ENCODE measurements at places on chromosomes 7 and 10. TPM values are rescaled to one million over a fixed set of nuclear protein-coding genes. Genes with fewer than 3 reads are reported as not detected.

DNA sequence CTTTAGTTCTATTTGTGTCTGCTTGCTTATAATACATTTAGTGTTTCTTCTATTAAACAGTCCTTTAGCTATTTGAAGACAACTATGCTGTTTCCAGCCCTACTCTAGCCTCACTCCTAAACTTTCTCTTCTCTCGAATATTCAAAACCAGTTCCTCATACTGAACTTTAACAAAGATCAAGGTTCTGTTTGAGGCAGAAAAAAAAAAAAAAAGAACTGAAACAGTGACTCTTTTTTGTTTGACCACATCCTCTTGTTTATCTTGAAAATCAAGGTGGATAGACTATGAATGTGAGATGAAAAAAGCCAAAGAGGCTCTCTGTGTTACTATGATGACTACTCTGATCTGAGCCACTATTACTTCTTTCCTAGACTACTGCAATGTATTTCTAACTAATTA lies 154.3 kb downstream of the ZNF365 start:
- no peak for DNase-seq
- H3K36me3 ChIP-seq = peaks cover 8% of the 10 kb centered on the region
- no peak overlapping the region for H3K27ac ChIP-seq
- no peaks in the 10 kb centered on the region for H3K27me3 ChIP-seq

GRCh38 chr10:70661623-70662361 lies 10.5 kb upstream of the ADAMTS14 start:
- peaks cover 4% of the 10 kb centered on the region for H3K27me3 ChIP-seq
- H3K4me3 ChIP-seq = no peak overlapping the region
- peaks cover 12% of the 10 kb centered on the region for H3K4me1 ChIP-seq

GRCh38 chr7:83060218-83060617 lies 102.5 kb downstream of the PCLO start:
- H3K4me1 ChIP-seq = peaks cover 12% of the 10 kb centered on the region
- H3K27ac ChIP-seq = peak overlapping the region; percentile 83
- peak overlapping the region; percentile 68 for H3K4me3 ChIP-seq
- H3K27me3 ChIP-seq = peaks cover 14% of the 10 kb centered on the region

- no peak overlapping the region for H3K27ac ChIP-seq
- H3K4me3 ChIP-seq = no peak overlapping the region
- DNase-seq = peak; percentile 12
Observed at GRCh38 chr7:20442951-20443350, 112.3 kb downstream of the ITGB8 start.

GRCh38 chr10:31623947-31624346 lies 304.7 kb downstream of the ARHGAP12 start:
- DNase-seq = no peak
- H3K36me3 ChIP-seq = peaks cover 27% of the 10 kb centered on the region

DNA sequence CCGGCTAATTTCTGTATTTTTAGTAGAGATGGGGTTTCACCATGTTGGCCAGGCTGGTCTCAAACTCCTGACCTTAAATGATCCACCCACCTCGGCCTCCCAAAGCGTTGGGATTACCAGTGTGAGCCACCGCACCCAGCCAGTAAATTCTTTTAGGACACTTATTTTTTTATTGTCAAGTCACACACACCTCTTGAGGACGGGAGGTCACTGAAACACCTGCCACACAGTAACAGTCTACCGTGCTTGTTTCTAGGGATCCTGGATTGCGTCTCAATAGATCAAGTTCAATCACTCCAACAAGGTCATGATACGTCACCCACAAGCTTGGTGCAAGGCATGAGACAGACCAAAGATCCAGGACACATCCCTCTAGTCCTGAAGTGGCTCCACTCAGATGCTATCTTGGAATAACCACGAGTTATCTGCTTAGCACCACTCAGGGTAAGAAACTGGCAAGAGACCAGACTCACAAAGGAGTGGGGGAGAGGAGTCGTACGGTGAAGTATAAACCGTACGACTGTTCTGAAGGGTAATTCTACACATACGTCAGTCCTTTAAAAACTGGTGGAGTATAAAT lies 58.9 kb upstream of the NCAPG2 start:
- no peaks in the 10 kb centered on the region for H3K4me1 ChIP-seq
- peaks cover 3% of the 10 kb centered on the region for H3K27me3 ChIP-seq
- no peak for DNase-seq

GRCh38 chr10:71244431-71245419 lies 32.4 kb downstream of the UNC5B start:
- no peak for DNase-seq
- peaks cover 9% of the 10 kb centered on the region for H3K27me3 ChIP-seq
- no peak overlapping the region for H3K4me3 ChIP-seq
- peaks cover 32% of the 10 kb centered on the region for H3K4me1 ChIP-seq
- no peak overlapping the region for H3K27ac ChIP-seq
- H3K36me3 ChIP-seq = no peaks in the 10 kb centered on the region

DNA sequence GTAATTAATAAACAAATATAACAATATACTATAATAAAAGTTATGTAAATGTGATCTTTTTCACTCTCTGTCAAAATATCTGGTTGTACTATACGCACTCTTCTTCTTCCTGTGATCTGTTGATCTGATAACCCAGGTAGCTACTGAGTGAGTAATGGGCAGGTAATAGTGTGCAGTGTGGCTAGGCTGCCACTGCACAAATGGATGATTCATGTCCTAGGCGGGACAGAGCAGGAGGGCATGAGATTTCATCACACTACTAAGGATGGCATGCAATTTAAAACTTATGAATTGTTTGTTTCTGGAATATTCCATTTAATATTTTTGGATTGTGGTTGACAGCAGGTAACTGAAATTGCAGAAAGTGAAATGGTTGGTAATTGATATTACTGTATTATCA lies 44.5 kb downstream of the TAS2R16 start:
- no peak for DNase-seq
- no peaks in the 10 kb centered on the region for H3K4me1 ChIP-seq
- H3K36me3 ChIP-seq = no peaks in the 10 kb centered on the region
- H3K4me3 ChIP-seq = no peak overlapping the region
- H3K27me3 ChIP-seq = no peaks in the 10 kb centered on the region

GRCh38 chr7:72490301-72490700 lies 78.2 kb upstream of the CALN1 start:
- no peak overlapping the region for H3K4me3 ChIP-seq
- H3K27me3 ChIP-seq = no peaks in the 10 kb centered on the region
- H3K27ac ChIP-seq = no peak overlapping the region
- no peaks in the 10 kb centered on the region for H3K36me3 ChIP-seq

GRCh38 chr7:2680792-2681490 lies 7.1 kb upstream of the AMZ1 start:
- peaks cover 3% of the 10 kb centered on the region for H3K27me3 ChIP-seq
- peak; percentile 76 for DNase-seq
- H3K27ac ChIP-seq = no peak overlapping the region
- no peaks in the 10 kb centered on the region for H3K36me3 ChIP-seq

DNA sequence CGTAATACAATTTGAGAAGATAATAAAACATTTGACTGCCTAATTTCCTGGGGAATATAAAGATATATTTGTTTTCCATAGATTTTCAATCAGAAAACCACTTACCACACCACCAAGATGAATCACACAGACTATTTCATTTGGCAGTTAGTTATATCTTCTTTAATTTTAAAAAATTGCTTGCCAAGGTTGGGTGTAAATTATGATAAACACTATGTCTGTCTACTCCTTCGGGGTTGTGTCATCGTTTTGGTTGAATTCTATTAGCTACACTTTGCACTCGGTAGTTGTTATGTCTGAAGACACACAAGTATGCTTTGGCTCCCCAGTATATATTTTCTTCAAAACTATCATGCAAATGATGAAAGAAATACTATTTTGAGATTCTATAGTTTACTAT lies 594.8 kb upstream of the SEMA3D start:
- H3K27ac ChIP-seq = no peak overlapping the region
- H3K4me3 ChIP-seq = no peak overlapping the region
- peaks cover 8% of the 10 kb centered on the region for H3K36me3 ChIP-seq
- DNase-seq = no peak
- no peaks in the 10 kb centered on the region for H3K27me3 ChIP-seq

- no peaks in the 10 kb centered on the region for H3K4me1 ChIP-seq
- DNase-seq = no peak
- H3K27ac ChIP-seq = no peak overlapping the region
- H3K36me3 ChIP-seq = no peaks in the 10 kb centered on the region
- no peaks in the 10 kb centered on the region for H3K27me3 ChIP-seq
Observed at GRCh38 chr7:127375631-127376030, 16.9 kb downstream of the ZNF800 start.

GRCh38 chr10:119290301-119291048 lies 83.1 kb downstream of the GRK5 start:
- DNase-seq = no peak
- peak overlapping the region; percentile 65 for H3K27ac ChIP-seq
- H3K27me3 ChIP-seq = peaks cover 2% of the 10 kb centered on the region
- peaks cover 4% of the 10 kb centered on the region for H3K36me3 ChIP-seq
- H3K4me3 ChIP-seq = peak overlapping the region; percentile 52
- peaks cover 54% of the 10 kb centered on the region for H3K4me1 ChIP-seq

DNA sequence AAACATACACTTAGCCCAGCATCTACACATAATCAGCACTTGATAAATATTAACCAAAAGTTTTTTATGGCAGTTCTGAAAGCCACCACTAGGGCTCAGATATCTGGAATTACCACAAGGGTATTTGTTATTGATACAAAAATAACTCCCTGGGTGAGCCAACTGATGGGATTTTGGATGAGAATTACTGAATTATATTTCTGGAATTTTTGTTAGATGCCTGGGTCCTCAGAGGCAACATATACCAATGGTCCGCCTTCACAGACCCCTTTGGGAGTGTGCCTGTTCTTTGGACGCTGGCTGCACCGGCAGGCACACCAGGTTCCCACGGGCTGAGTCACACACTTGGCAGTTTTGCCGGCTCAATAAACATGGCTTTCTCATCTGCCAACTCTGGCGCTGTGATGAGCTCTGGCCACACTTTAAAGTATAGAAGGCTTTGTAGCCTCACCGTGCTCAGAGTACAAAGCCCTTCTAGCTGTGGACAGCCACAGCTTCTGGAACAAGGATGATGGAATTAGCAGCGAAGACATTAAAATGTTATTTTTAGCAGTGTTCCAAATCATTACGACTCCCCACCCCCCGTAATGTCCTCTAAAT lies 24.5 kb upstream of the EEPD1 start:
- DNase-seq = no peak
- H3K27me3 ChIP-seq = peaks cover 4% of the 10 kb centered on the region
- no peaks in the 10 kb centered on the region for H3K36me3 ChIP-seq
- no peak overlapping the region for H3K27ac ChIP-seq
- H3K4me1 ChIP-seq = peaks cover 8% of the 10 kb centered on the region

DNA sequence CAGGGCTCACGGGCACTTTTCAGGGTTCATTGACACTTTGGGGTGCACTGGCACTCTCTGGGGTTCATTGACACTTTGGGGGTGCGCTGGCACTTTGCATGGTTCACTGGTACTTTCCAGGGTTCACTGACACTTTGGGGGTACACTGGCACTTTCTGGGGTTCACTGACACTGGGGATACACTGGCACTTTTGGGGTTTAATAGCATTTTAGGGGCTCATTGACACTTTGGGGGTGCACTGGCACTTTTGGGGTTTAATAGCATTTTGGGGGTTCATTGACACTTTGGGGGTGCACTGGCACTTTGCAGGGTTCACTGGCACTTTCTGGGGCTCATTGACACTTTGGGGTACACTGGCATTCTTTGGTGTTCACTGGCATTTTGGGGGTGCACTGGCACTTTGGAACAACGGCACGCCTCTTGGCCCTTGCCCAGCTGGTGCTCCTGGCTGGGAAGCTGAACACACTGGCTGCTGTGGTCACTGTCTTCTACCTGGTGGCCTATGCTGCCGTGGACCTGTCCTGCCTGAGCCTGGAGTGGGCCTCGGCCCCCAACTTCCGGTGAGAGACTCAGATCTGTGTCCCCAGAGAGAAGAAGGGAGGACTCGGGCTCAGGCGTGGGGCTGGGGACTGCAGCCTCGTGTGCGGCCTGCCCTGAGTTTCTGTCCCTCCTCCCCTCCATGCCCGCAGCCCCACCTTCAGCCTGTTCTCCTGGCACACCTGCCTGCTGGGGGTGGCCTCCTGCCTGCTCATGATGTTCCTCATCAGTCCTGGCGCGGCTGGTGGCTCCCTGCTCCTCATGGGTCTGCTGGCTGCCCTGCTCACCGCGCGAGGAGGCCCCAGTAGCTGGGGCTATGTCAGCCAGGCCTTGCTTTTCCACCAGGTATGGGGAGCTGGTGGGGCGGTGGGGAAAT lies 6.2 kb upstream of the TRIP6 start:
- H3K27ac ChIP-seq = no peak overlapping the region
- H3K4me1 ChIP-seq = no peaks in the 10 kb centered on the region
- H3K36me3 ChIP-seq = no peaks in the 10 kb centered on the region

DNA sequence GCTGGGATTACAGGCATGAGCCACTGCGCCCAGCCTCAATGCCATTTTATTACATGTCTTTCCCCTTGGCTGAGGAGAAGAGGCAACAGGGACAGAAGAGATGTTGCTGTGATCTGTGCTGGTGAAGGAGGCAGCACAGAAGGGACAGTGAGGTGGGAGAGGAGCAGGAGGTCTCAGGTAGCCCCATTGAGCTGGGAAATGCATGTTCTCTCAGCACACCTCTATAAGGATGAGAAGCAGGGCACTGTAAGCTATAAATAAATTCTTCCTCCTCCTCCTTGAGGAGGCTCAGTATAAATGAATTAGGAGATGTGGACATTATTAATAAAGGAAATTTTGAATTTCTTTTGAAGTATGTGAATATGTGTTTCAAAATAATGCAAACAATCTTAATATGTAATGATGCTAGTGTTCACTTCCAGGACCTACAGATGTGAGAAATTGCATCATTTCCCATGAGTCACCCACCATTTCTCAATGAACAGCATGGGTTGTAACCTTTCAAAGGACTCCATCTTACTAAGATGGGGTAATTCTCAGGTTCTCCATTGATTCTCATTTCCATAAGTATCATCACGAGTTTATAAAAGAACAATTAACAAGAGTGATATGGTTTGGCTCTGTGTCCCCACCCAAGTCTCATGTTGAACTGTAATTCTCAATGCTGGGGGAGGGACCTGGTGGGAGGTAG lies 88.9 kb upstream of the ODAD2 start:
- no peak for DNase-seq
- no peaks in the 10 kb centered on the region for H3K4me1 ChIP-seq
- H3K27ac ChIP-seq = no peak overlapping the region
- no peak overlapping the region for H3K4me3 ChIP-seq

GRCh38 chr7:75650681-75651080 lies 88.1 kb downstream of the HIP1 start:
- peaks cover 11% of the 10 kb centered on the region for H3K4me1 ChIP-seq
- H3K36me3 ChIP-seq = no peaks in the 10 kb centered on the region
- peaks cover 15% of the 10 kb centered on the region for H3K27me3 ChIP-seq
- no peak for DNase-seq
- H3K27ac ChIP-seq = peak overlapping the region; percentile 81

DYNC1I1 gene
- 11.0 TPM for total RNA-seq

HIPK2 gene
- total RNA-seq = 36.9 TPM

MLXIPL gene
- 0.86 TPM for total RNA-seq

C10orf53 gene
- total RNA-seq = 0.25 TPM

SPDYE3 gene
- not detected for total RNA-seq

OPN4 gene
- total RNA-seq = not detected

SLC16A12 gene
- not detected for total RNA-seq

ACHE gene
- 30.0 TPM for total RNA-seq

NUTM2E gene
- 0.86 TPM for total RNA-seq

ADAM22 gene
- 91.9 TPM for total RNA-seq

ACTL6B gene
- 95.2 TPM for total RNA-seq

ABCB8 gene
- total RNA-seq = 57.1 TPM

SFXN2 gene
- total RNA-seq = 5.4 TPM

Measured in glutamatergic neuron (in vitro differentiated cells).